SK-N-SH (cell line): ENCODE measurements at places on chromosomes 2 and 18. TPM values are rescaled to one million over a fixed set of nuclear protein-coding genes. Genes with fewer than 3 reads are reported as not detected.

CDCA7 gene
- polyA plus RNA-seq: 19.1 and 23.3 TPM in 2 replicates

RFTN2 gene
- polyA plus RNA-seq: 0.05 and 0.08 TPM in 2 replicates

STARD6 gene
- polyA plus RNA-seq: not detected in 2 replicates

UGT1A4 gene
- polyA plus RNA-seq: not detected in 2 replicates

CYP26B1 gene
- polyA plus RNA-seq: 0.26 and 0.33 TPM in 2 replicates

CCDC141 gene
- 0.02 TPM in 2 replicates for polyA plus RNA-seq

SLC11A1 gene
- polyA plus RNA-seq: 0.26 and 0.31 TPM in 2 replicates

CAVIN2 gene
- polyA plus RNA-seq: 1.5 and 1.7 TPM in 2 replicates

PLA2R1 gene
- polyA plus RNA-seq: not detected in 2 replicates

CCDC148 gene
- polyA plus RNA-seq: 0.18 TPM in 1 of 2 replicates, not detected in the other

SCN7A gene
- 0.02 and 0.05 TPM in 2 replicates for polyA plus RNA-seq

DCAF17 gene
- polyA plus RNA-seq: 4.9 and 7.5 TPM in 2 replicates

PTPRN gene
- 7.4 and 9.5 TPM in 2 replicates for polyA plus RNA-seq

ITPRIPL1 gene
- polyA plus RNA-seq: 4.3 and 5.0 TPM in 2 replicates

PPIG gene
- polyA plus RNA-seq: 8.3 and 10.3 TPM in 2 replicates

ABCG8 gene
- not detected in 2 replicates for polyA plus RNA-seq

GCKR gene
- polyA plus RNA-seq: 0.18 and 0.67 TPM in 2 replicates

FARSB gene
- 15.4 and 19.1 TPM in 2 replicates for polyA plus RNA-seq

PROKR1 gene
- polyA plus RNA-seq: not detected in 2 replicates

ASB3 gene
- polyA plus RNA-seq: 16.2 and 23.3 TPM in 2 replicates

LIMS4 gene
- 9.6 and 10.7 TPM in 2 replicates for polyA plus RNA-seq

IL18R1 gene
- 0.11 TPM in 1 of 2 replicates, not detected in the other for polyA plus RNA-seq

EN1 gene
- not detected in 2 replicates for polyA plus RNA-seq

SH3RF3 gene
- 1.3 and 1.9 TPM in 2 replicates for polyA plus RNA-seq

AGXT gene
- polyA plus RNA-seq: not detected in 2 replicates

GKN1 gene
- polyA plus RNA-seq: not detected in 2 replicates

VWC2L gene
- not detected in 2 replicates for polyA plus RNA-seq

LINC00305 gene
- not detected in 2 replicates for polyA plus RNA-seq

TEX44 gene
- polyA plus RNA-seq: not detected in 2 replicates

KLHL41 gene
- polyA plus RNA-seq: 0.26 and 0.42 TPM in 2 replicates

LRATD1 gene
- polyA plus RNA-seq: 0.84 and 0.89 TPM in 2 replicates

ASTL gene
- polyA plus RNA-seq: not detected in 2 replicates

TACR1 gene
- polyA plus RNA-seq: under 0.01 TPM in 1 of 2 replicates, not detected in the other

ANKRD30B gene
- polyA plus RNA-seq: not detected in 2 replicates

UPP2 gene
- polyA plus RNA-seq: not detected in 2 replicates

ERMN gene
- polyA plus RNA-seq: not detected in 2 replicates

RFX8 gene
- 0.07 and 0.11 TPM in 2 replicates for polyA plus RNA-seq

DOCK10 gene
- polyA plus RNA-seq: 20.6 and 24.1 TPM in 2 replicates

COLEC11 gene
- 8.7 and 15.2 TPM in 2 replicates for polyA plus RNA-seq

ICOS gene
- polyA plus RNA-seq: not detected in 2 replicates

APOB gene
- polyA plus RNA-seq: not detected in 2 replicates

PCARE gene
- not detected in 2 replicates for polyA plus RNA-seq
